ENCODE measurements at places on chromosomes 4 and X.

- DNase-seq: no peak
These were observed 599.5 kb downstream of the FSTL5 start for GRCh38 chr4:161564230-161564834.

GRCh38 chr4:148716431-148717052 lies 274.3 kb upstream of the NR3C2 start:
- no peak for DNase-seq

GRCh38 chrX:46820391-46821100 lies 16.3 kb upstream of the RP2 start:
- DNase-seq: no peak

DNA sequence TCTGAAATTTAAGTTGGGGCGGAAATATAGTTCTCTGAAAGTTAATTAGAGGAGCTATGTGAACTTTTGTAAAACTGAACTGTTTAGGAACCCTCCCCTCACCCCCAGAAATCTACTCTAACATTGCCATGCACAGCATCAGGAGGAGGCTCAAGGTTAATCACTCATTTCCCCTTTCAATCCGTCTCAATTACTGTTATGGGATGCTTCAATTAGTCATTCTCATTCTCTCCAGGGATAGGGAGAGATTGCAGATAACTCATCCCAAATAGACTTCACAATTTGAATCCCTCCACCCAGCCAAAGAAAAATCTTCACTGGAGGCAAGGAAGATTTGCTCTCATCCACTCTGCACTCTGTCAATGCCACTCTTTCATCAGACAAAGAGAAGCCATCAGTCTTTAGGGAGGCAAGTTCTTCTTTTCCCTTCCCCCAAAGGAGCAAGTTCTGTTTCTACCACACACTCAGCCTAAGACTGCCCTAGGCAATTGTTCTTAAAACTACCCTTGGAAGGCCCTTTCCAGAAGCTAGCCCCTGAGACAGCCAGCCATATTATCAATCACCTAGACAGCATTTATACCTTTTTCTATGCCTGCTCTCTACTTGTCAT lies 140.4 kb downstream of the SLC10A7 start:
- DNase-seq: no peak

DNA sequence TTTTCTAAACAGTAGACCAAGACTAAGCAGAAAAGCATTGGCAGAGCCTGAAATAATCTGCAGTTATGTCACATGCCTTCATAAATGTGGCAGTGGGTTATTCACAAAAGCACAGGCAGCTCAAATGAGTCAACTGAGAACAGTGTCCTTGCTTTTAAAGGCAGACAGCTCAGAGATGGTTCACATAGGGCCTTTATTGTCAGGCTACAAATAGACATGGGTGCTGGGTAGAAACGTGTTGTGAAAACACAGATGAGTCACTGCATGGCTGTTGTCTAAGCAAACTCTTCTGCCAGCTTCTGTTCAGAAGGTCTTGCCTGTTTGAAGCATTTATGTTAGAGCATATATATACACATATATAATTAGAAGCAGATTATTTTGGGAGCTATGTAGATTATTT lies 118.0 kb downstream of the SLC4A4 start:
- peak; percentile 66 for DNase-seq

DNA sequence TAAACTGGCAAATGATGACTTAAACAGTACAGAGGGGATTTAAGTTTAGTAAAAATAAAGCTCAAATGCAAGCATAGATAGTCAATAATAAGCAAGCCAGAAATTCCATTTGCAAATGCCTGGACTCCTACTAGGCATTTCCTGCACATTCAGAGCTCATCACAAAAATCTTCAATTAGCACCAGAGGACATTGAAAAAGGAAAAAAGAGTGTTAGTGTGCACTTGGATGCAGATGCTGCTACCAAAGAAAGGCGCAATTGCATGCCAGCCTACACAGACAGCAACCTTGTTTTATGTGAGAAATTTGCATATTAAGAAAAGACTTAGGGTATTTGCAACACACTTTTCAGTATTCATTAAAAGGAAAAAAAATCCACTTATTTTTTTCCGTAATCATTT lies 282.1 kb downstream of the GRIA2 start:
- DNase-seq: no peak

DNA sequence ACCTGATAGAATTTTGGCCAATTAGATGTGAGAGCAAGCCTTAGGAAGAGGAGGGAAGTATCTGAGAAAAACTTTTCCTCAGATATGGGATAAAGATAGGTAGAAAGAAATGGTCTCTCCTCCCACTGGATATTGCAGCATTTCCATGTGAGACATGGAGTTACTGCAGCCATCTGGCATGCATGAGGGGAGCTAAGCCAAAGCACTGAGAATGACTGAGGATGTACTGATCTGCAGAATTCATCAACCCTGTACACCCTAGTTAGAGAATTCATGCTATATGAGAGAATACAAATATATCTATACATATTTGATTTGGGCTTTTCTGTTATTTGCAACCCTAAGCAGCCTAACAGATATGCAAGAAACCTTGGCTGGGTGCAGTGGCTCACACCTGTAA lies 52.5 kb upstream of the RPL34 start:
- DNase-seq: no peak

GRCh38 chr4:118839221-118839927 lies 3.4 kb upstream of the SEC24D start:
- DNase-seq: no peak

DNA sequence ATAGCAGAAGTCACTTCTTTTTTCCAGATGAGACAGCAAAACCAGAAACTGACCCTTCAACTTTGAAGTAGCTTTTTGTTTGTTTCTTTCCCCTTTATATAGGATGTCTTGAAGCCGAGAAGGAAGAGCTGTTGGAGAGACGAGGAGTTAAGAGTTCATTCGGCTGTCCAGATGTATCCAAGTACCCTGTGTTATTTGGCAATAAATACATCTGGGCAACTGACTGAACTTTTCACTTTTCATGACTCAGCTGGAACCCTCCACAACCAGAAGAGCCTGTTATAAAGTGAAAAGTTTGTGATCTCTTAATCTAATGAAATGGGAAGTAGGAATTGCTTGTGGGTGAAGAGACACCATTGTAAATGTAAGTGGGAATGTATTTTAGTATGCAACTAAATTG lies 131.2 kb downstream of the HTR2C start:
- DNase-seq: no peak

DNA sequence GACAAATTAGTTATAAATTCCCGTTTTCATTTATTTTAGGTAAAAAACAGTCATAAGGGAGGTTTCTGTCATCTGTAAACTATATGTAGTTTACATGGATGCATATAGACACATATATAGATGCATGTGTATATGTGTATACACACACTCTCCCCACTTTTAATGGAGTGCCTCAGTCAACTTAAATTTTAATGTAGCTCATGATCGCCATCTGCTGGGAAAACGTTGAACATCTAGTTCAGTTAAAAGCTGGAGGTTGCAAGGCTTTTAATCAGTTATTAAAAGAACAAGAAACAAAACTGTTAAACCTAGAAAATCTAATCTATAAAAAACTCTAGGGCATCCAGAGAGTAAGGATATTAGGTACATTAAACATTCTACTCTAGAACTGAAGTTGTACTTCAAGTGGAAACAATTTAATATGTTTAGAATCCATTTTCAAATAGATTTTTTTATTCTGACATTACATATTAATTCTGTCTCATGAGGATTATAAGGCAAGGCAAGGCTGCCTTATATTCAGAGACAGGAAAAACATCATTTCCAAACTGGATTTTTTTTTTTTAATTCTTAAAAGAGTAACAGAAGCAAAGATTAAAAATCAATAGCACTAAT lies 122.6 kb downstream of the SHISA3 start:
- DNase-seq: no peak

DNA sequence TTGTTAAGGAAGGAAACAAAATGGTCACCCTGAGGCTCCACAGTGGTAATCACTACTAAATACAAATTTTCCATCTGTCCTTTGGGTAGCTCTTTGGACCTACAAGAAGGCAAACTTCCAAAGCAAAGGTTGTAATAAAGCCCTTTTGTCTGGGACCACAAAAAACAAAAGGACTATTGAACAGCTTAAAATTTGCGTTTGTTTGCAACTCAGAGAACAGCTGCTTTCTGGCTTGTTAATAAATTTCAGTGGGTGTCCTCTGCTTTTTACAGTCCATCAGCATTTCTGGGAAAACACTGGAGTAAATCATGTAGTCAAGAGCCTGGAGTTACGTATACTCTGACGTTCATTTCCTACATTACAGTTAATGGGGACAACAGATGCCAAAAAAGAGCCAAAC lies 439.7 kb upstream of the DIAPH2 start:
- DNase-seq: no peak

DNA sequence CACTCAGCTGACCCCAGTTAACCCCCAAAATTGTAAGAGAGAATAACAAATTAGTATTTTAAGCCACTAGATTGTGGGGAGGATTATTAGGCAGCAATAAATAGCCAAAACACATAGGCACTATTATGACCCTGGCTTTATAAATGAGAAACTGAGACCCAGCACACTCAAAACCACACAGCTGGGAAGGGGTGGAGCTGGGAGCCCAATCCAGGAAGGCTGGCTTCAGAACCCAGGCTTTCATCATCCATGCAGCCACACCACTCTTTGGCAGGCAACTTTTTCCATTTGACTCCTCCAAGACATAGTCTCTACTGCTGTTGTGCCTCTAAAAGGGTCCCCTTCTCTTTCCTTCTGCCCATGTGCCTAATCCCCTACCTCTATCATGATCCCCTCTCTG lies 253.8 kb downstream of the DHX15 start:
- no peak for DNase-seq

DNA sequence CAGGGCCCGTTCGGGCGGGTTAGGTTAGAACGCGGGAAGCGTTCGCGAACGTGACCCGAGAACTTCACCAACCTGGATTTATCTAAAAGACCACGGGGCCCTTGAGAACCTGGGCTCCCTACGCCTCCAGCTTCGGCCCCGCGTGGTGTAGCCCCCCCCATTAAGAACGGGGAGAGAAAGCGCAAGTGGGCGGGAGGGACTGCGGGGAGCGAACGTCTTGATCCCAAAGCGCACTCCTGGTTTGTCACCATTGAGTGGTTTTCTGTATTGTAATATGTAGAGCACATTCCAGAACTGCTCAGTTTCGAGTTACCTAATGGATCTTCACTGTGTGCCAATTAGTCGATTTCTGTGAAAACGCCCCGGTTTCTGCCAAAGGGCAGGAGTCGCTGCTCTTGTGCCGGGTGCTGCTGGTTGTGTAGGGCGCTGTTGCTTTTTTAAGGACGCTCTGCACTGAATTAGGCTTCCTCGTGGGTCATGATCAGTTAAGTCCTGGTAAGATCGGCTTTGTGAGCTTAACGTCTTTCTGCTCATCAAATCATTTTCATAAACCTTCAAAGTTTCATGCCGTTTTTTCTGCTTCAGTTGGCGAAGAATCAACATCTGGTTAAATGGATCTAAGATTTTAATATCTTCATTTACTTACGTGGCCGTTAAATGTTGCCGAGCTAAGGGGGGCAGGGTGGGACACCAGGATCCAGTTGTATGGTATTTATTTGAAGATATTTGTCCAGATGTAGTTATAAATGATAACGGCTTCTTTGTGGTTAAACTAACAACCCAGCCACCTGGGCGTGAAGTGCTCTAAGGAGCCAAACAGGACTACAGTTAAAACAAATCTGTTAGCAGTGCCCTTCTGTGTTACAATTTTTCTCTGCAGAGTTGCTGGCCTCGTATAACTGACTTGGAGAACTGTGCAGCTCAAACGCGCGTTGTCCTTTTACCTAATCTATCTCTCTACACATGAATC lies 809 bp downstream of the MND1 start:
- no peak for DNase-seq

DNA sequence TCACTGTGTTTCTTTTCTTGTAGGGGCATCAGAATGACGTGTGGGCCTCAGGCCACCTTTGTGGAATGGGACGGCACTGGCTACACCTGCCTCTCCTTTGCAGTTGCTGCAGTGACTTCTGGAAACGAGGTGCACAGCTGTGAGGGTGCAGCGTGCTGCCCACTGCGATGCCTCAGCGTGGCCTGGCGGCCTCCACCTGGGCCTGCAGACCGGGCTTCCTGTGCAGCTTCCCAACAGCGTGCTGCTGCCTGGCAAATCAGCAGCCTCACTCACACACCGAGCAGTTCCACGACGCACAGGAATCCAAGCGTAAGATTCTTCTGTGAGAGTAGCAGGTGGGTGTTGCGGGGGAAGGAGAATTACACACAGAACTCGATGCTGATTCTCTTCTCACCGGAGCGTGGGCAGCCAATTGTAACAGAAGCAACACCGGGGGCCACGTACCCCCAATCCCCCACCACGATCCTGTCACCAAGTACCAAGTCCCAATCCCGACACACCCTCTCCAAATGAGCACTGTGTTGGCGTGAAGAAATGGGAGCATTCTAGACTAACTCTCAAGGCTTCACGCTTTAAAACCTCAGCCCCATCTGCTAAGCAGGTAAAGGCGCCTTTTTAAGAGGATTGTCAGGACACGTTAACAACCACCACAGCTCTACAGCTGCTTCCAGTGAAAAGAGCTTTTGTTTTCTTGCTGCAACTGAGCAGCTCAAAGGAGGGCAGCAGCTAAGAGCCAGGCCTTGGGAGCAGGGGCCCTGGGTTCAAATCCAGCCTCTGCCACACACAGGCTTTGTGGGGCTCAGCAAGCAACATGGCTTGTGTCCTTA lies 16.9 kb downstream of the WDR1 start:
- no peak for DNase-seq

DNA sequence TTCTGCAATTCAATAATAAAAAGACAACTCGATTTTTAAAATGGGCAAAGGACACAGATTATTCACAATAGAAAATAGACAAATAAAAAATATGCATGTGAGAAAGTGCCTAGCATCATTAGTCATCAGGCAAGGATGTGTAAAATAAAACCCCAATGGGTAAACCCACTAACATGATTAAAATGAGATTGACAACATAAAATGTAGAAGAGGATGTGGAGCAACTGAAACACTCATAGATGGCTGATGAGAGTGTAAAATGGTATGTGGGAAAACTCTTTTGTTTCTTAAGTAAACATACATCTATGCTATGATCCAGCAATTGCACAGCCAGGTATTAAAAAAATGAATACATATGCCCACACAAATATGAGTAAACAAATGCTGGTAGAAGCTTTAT lies 177.6 kb downstream of the IQCM start:
- peak; percentile 21 for DNase-seq

GRCh38 chr4:162061214-162061613 lies 102.6 kb downstream of the FSTL5 start:
- no peak for DNase-seq

DNA sequence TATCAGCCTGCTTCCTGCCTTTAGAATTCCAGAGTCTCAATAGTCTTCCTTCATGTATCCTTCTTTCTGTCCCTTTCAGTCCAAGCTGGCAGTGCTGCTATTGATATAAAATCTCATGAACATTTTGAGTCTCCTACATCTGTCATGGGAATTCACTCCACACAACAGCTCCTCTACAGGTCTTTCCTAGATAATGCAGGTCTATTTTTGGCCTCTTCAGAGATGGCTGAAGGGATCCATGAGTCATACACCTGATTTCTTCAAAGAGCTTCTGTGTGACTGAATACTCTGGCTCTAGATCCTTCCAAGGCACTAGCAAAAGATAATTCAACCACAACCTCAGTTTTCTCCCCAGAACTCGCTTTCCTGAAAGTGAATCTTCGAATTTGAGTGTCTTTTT lies 115.4 kb downstream of the STPG2 start:
- no peak for DNase-seq

- no peak for DNase-seq
These were observed 59.3 kb upstream of the RPL34 start for GRCh38 chr4:108561116-108561515.
